Adipocyte (in vitro differentiated cells): ENCODE measurements at places on chromosomes 12 and 14.

DNA sequence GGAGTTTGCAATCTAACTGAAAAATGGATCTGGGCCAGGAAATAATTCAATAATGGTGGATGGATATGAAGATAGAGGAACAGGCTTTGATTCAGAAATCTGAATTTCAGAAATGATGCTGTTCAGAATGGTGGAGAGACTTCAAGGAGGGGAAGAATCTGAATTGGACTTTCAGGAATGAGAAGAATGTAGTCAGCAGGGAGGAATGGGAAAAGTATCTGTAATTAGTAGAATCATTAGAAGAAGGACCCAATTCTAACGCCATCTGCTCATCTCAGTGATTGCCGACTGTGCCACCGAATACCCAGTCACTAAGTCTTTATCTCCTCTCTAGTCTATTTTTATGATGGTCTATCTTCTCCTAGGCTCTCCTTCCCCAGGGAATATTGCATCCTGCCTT, 363.2 kb downstream of the GALC start:
- DNase-seq, result no peak

GRCh38 chr12:120678572-120678971, 8.4 kb upstream of the MLEC start:
- no peak for DNase-seq

DNA sequence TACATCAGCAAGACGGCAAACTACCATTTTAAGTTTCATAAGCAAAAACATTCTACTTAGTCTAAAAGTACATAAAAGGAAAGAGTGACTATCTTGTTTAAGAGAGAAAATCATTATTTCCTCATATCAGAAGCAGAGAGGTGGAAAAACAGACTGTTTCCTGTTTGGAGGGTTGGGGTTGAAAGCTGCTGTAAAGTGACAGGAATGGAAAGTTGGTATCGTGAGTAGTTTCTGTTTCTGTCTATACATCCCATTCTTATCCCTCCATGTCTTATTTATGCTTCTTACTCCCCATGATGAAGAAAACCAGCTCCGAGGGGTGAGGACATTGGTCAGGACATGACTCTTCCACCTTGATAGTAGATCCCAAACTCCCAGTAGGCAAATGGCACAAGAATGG, 216.5 kb downstream of the EGLN3 start:
- no peak for DNase-seq

DNA sequence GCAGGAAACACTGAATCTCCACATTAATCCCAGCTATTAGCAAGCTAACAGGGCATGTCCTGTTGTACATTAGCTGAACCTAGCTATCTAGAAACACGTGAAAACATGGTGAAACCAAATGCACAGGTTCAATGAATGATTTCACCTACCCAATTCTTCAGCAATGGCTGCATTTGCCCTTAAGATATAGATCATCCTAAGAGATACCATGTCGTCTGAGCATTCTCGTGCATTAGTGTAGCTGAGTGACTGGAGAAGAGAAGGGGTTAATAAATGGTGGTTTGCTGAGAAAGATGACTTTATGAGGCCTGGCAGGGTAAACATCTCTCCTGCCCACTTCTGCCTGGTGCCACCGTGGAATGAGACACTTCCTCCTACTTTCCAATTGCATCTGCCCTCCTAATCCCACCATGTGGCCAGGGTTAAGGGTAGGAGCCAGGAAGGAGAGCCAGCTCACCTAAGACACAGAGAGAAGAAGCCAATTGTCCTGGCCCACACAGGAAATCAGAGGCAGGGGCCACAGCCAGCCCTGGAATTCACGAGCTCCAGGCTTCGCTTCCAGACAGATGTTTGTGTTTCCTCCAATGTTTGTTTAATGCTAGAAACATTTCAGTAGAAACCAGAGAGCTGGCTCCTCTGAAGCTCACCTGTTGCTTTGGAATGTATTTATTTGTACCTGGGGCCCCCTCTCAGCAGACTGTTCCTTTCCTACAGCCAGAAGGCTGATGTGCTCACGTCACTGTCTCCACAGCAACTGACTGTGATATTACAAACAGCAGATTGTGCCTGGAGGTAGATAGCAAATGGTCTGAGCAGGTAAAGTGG, 126.0 kb upstream of the PARP11 start:
- no peak for DNase-seq

DNA sequence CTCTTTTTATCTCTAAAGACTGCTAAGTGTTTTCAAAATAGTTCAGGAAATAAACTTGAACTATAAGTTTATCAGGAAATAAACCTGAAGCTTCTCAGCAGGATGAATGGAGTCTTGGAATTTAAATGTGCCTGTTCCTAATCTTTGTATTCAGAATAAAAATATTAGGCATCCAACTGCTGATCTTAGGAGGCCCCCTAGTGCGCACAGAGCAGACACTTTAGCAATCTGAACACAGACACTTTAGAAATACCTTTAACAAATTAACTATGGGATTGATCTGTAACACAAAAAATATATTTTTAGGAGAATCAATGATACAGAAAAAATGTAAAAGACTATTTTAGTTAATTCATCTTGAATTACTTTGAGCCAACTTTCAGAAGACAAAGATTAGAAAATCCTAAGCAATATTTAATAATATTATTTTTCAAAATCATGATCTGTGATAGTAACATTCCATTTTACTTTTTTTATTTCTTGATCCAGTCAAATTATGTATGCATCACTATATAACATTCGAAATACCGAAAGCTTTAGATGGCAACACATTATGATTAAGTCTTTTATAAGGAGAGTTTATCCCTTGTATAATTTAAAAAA, 80.9 kb downstream of the SLC41A2 start:
- DNase-seq, result peak; percentile 83

DNA sequence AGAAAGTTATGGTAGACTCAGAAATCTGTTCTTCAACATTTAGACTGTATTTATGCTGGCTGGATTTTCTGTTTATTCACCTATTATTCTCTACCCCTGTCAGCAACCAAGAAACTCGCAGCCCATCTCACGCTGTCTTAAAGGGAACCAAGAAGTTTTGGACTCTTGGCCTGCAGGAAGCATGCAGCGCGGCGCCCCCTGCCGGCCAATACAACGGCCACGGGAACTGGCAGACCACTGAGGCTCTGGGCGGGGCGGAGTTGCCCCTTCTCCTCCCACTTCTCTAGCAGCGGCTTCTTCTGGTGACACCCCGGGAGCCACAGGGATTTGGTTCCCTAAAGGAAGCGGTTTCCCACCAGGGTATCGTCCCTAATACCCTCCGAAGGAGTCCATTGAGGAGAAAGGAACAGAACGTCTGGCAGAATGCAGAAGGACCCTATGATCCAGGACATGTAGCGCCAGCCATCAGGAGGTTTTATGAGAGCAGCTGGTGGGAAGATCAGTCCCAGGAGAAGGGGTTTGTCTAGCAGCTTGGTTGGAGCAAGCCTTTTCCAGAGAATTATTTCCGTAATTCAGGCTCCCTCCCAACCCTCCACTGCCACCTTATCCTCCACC, 21.0 kb upstream of the RNASE2 start:
- peak; percentile 3 for DNase-seq

- peak; percentile 23 for DNase-seq
Measured at GRCh38 chr12:53733051-53733806, 6.0 kb upstream of the CALCOCO1 start.

DNA sequence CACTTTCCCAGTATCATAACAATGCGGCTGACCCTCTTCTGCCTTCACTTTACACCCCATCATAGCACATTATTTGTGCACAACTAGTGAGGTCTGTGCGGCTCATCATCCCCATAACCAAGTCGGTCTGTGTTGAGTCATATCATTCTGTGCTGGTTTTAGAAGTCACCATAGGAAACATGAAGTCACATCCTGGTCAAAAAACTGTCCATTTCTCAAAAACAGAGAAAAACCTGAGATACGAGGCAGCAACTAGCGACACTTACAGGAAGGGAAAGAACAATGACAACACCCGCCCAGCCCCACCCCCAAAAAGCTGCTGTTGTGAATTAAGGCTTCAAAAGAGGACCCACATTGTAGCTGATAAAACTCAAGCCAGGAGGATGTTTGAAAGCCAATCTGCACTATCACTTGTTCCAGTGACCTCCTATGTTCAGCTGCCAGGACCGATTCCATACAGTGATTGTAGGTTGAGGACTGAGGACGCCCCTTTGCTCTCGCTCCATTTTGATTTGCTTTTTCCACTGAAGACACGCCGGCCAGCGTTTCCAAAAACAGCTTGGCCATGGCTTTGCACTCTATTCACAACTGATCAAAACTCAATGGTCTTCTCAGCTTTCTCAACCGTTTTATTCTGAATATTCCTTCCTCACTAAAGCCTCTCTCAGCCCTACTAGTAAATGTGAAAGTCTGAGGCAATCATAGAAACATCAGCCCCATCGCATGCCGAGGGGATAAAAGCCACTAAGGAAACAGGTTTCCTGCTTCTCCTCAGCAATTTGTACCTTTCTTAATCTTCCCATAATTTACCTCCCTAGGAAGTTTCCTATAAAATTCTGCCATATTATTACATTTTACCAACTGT, 87.5 kb downstream of the DUSP16 start:
- no peak for DNase-seq

GRCh38 chr12:1744932-1745331, 54.1 kb downstream of the ADIPOR2 start:
- no peak for DNase-seq

GRCh38 chr12:102063069-102063468, 1.3 kb upstream of the WASHC3 start:
- no peak for DNase-seq

DNA sequence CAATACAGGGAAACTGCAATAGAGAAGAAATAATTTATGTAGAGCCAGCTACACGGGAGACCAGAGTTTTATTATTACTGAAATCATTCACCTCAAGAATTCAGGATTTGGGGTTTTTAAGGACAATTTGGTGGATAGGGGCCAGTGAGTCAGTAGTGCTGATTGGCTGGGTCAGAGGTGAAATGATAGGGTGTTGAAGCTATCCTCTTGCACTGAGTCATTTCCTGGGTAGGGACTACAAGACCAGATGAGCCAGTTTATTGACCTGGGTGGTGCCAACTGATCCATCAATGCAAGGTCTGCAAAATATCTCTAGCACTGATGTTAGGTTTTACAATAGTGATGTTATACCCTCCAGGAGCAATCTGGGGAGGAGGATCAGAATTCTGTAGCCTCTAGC, 486.3 kb downstream of the LRIG3 start:
- DNase-seq, result no peak

- no peak for DNase-seq
Measured at GRCh38 chr12:45707241-45707857, 22.2 kb upstream of the ARID2 start.

- DNase-seq, result no peak
Measured at GRCh38 chr14:92982956-92983355, 60.0 kb downstream of the CHGA start.

- no peak for DNase-seq
Measured at GRCh38 chr12:46005823-46006222, 15.4 kb upstream of the SCAF11 start.

- no peak for DNase-seq
Measured at GRCh38 chr14:63710497-63710896, 17.4 kb downstream of the SGPP1 start.

GRCh38 chr12:41293461-41293860, 105.3 kb downstream of the PDZRN4 start:
- no peak for DNase-seq

- no peak for DNase-seq
Measured at GRCh38 chr14:92549105-92549858, 35.7 kb downstream of the RIN3 start.

GRCh38 chr12:91249054-91249453, 66.4 kb upstream of the DCN start:
- peak; percentile 83 for DNase-seq

GRCh38 chr12:92486443-92487137, 216.2 kb upstream of the PLEKHG7 start:
- no peak for DNase-seq

DNA sequence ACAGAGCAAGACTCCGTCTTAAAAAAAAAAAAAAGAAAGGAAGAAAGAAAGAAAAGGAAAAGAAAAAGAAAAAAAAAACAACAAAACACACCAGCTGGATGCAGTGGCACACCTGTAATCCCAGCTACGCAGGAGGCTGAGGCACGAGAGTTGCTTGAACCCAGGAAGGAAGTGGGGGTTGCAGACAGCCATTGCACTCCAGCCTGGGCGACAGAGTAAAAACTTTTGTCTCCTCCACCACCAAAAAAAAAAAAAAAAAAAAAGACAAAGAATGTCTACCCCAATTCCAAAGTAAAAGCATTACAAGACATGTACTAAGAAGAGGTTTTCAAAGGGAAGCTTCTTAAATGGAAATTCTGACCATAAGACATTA, 53.4 kb downstream of the HNRNPC start:
- no peak for DNase-seq

GRCh38 chr14:105486163-105486973, at the start of gene CRIP1:
TSS of gene CRIP1 (plus strand) at chr14:105486886. CDS start at chr14:105487260, 374 bp downstream.
- no peak for DNase-seq

GRCh38 chr12:67419810-67420209, 150.7 kb downstream of the CAND1 start:
- DNase-seq, result no peak
